Naive thymus-derived CD4-positive, alpha-beta T cell (primary cell): ENCODE measurements at places on chromosomes 4 and X. TPM values are rescaled to one million over a fixed set of nuclear protein-coding genes. Genes with fewer than 3 reads are reported as not detected.

Gene AKAP14
- not detected for total RNA-seq

Gene PPBP
- total RNA-seq = 34.9 TPM

Gene ARX
- not detected for total RNA-seq

Gene JCHAIN
- 0.69 TPM in 1 of 2 replicates, not detected in the other for total RNA-seq

Gene VGLL1
- not detected for total RNA-seq

Gene ADH1C
- total RNA-seq = not detected in 2 replicates

Gene CLTRN
- 0.62 TPM for total RNA-seq

Gene ASB9
- total RNA-seq = 0.75 and 0.92 TPM in 2 replicates

Gene TRAPPC2
- 20.9 and 23.5 TPM in 2 replicates for total RNA-seq

Gene TAF7L
- not detected for total RNA-seq

Gene GIMD1
- total RNA-seq = not detected in 2 replicates

Gene SOD3
- not detected for total RNA-seq

Gene H2BW2
- not detected in 2 replicates for total RNA-seq

Gene ANKRD50
- 0.65 TPM for total RNA-seq

Gene AMOT
- 2.4 TPM for total RNA-seq
